ENCODE measurements at places on chromosomes 16 and 17.

GRCh38 chr17:62716834-62717588, 89.5 kb downstream of the MRC2 start:
- no peak for DNase-seq

DNA sequence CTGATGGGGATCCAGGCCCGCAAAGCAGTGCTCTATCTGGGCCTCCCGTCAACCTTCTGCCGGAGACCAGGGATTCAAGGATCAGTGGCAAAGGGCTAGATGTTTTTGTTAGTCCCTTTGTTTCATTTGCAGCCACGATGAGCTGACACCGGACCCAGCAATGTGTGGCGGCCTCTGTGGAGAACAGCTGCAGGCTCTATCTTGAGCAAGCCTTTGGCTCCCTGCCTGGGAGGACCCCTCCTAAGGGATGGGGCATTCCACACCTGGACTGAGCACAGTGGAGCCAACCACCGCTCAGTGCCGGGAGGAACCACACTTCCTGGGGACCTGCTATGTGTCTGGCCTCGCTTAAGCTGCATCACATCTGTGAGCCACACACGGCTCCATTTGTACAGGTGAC, 215.8 kb downstream of the RBFOX3 start:
- DNase-seq = no peak

DNA sequence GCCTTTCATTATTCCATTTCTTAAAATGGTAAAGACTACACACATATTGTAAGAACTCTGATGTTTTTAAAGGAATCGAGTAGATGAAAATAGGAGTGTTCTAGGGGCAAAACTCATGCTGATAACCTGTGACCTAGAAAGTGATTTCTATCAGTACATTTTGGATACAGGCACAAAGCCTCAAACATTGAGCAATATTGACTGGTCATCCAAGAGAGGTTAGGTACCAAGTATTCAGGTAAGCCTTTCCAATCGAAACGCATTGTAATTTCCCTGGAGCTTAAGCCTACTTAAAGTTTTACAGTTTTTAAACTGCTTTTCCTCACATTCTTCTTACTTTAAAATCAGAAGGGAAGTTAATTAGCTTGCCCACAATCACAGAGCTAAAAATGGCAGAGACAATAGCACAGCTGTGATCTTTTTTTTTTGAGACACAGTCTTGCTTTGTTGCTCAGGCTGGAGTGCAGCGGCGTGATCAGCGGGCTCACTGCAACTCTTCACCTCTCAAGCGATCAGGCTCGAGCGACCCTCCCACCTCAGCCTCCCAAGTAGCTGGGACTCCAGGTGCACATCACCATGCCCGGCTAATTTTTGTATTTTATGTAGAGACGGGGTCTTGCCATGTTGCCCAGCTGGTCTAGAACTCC, 3.3 kb downstream of the GOT2 start:
- no peak for DNase-seq

- DNase-seq = no peak
Observed at GRCh38 chr16:83717308-83717707, 90.5 kb upstream of the HSBP1 start.

DNA sequence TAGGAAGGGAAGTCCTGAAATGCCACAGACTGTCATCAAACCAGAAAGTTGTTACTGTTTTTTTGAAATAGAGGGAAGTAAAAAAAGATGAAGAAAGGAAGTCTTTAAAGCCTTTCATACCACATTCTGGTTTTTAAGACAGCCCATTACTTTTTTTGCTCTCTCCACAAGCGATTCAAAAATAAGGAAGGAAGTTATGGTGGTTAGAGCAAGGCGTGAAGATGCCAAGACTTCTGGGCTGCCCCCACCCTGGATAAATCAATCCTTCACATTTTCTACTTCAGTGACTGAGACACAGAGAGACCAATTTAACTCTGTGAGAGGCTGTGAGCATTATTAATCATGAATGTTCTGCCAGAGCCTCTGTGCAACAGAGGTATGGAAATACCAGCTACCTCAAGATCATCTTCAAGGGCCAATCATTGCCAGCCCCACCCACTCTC, 82.3 kb upstream of the BCAR1 start:
- no peak for DNase-seq

Measured in tibial nerve (tissue), 4 donors.